ENCODE measurements at places on chromosomes 2 and 18.

- H3K4me3 ChIP-seq = no peak overlapping the region
- H3K27ac ChIP-seq = no peak overlapping the region
- no peaks in the 10 kb centered on the region for H3K36me3 ChIP-seq
- no peaks in the 10 kb centered on the region for H3K4me1 ChIP-seq
- no peaks in the 10 kb centered on the region for H3K27me3 ChIP-seq
- DNase-seq = no peak
Observed at GRCh38 chr2:145835665-145836064, 1315.7 kb upstream of the ZEB2 start.

- no peak for DNase-seq
- no peak overlapping the region for H3K4me3 ChIP-seq
- peaks cover 4% of the 10 kb centered on the region for H3K36me3 ChIP-seq
- H3K4me1 ChIP-seq = peaks cover 37% of the 10 kb centered on the region
- no peaks in the 10 kb centered on the region for H3K27me3 ChIP-seq
Observed at GRCh38 chr2:9310798-9311197, 104.2 kb downstream of the ASAP2 start.

GRCh38 chr2:240427729-240428128 is 7.7 kb upstream of the GPC1 start:
- no peaks in the 10 kb centered on the region for H3K4me1 ChIP-seq
- no peak overlapping the region for H3K4me3 ChIP-seq
- H3K36me3 ChIP-seq = no peaks in the 10 kb centered on the region
- H3K27ac ChIP-seq = no peak overlapping the region

DNA sequence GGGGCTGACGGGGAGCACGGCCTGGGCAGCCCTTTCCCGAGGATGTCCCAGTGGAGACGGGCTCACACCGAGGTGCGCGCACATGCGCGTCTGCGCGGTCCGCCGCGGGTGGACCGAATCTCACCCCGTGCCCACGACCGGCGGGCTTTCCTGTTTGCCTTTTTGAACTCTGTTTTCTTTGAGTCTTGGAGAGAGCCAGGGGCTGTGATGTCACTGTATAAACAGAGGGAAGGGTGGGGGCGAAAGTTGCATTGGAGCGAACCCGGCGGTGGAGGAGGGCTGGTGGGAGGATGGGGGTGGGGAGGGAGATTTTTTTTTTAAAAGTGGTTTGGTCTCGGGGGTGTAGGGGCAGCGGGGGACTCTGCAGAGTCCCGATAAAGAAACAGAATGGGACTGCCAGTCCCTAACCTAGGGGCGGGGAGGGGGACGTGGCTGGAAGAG is 141.2 kb upstream of the CTAGE1 start:
- no peak overlapping the region for H3K27ac ChIP-seq
- H3K27me3 ChIP-seq = peaks cover 50% of the 10 kb centered on the region
- H3K4me1 ChIP-seq = peaks cover 14% of the 10 kb centered on the region

- no peaks in the 10 kb centered on the region for H3K4me1 ChIP-seq
- DNase-seq = no peak
- H3K27me3 ChIP-seq = no peaks in the 10 kb centered on the region
- no peak overlapping the region for H3K4me3 ChIP-seq
Observed at GRCh38 chr2:137525132-137525531, 439.1 kb upstream of the HNMT start.

- H3K4me1 ChIP-seq = no peaks in the 10 kb centered on the region
- H3K27me3 ChIP-seq = no peaks in the 10 kb centered on the region
- no peak overlapping the region for H3K4me3 ChIP-seq
- no peak for DNase-seq
- H3K27ac ChIP-seq = no peak overlapping the region
Observed at GRCh38 chr2:143675021-143675420, 545.8 kb downstream of the ARHGAP15 start.

GRCh38 chr2:176283291-176284068 is 14.2 kb downstream of the MTX2 start:
- H3K36me3 ChIP-seq = no peaks in the 10 kb centered on the region
- H3K4me1 ChIP-seq = no peaks in the 10 kb centered on the region
- H3K27me3 ChIP-seq = no peaks in the 10 kb centered on the region
- DNase-seq = no peak
- no peak overlapping the region for H3K27ac ChIP-seq

DNA sequence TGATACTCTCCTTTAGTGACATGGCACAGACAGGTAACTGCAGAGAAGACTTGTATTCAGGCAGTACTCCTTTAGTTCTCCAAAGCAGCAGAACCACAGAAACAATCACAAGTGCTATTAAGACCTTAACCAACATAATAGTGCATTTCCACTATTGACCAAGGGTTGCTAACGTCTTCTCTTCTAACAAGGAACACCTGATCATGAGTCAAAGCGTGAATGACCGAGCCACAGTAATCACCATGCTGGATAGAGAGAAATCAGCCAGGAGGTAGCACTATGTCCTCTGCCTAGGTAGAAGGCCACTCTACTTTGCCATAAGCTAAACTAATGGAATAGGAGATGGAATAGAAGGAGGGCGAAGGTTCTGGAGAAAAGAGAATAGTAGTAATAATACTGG is 161.0 kb downstream of the ANKRD44 start:
- no peak for DNase-seq
- no peaks in the 10 kb centered on the region for H3K36me3 ChIP-seq
- no peaks in the 10 kb centered on the region for H3K27me3 ChIP-seq
- no peaks in the 10 kb centered on the region for H3K4me1 ChIP-seq
- H3K4me3 ChIP-seq = no peak overlapping the region

GRCh38 chr2:169190197-169190775 is 120.9 kb downstream of the DHRS9 start:
- H3K4me3 ChIP-seq = no peak overlapping the region
- H3K4me1 ChIP-seq = no peaks in the 10 kb centered on the region
- H3K27ac ChIP-seq = no peak overlapping the region
- no peak for DNase-seq

DNA sequence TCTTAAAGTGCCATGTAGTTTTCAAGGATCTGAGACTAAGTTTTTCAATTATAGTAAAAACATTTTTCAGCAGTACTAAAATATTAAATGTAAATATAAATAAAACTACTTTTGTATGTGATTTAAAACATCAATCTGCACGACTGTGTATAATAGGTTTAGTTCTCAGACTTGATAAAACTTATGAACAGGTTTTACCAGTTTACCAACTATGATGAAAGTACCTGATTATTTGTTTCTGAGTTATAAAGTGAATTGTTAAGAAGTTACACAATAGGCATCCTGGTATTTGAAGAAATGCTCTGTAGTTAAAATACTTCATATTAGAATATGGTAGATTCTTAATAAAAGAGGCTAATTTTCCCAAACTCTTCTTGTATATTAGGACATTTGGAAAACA is 14.8 kb downstream of the RELCH start:
- H3K4me3 ChIP-seq = no peak overlapping the region
- H3K36me3 ChIP-seq = no peaks in the 10 kb centered on the region
- DNase-seq = no peak

DNA sequence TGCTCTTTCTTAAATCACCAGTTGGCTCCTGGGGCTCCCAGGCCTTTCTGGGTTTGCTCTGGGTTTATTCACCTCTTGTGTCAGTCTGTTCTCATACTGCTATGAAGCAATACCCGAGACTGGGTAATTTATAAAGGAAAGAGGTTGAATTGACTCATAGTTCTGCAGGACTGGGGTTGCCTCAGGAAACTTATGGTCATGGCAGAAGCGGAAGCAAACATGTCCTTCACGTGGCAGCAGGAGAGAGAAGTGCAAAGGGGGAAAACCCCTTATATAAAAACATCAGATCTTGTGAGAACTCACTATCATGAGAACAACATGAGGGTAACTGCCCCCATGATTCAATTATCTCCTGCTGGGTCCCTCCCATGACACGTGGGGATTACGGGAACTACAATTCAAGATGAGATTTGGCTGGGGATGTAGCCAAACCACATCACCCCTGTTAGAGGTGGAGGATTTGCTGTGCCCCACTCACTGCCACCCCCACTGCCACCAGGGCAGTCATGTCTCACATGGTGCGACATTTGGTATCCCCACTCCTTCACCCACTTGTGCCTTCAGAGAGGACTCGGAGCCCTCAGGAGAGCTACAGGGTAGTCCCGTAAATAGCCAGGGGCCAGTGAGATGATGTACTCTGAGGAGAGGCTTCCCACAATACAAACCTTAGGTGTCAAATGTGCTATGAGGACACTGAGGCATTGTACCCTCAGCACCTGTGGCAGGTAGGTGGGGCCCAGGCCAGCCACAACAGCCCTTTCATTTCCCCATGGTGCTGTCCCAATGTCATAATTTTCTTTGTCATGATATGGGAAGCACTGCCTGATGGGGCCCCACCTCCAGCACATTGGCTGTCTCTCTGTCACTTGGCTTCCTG is 35.7 kb downstream of the CDC42EP3 start:
- H3K4me3 ChIP-seq = no peak overlapping the region
- no peak for DNase-seq
- H3K36me3 ChIP-seq = no peaks in the 10 kb centered on the region
- H3K27ac ChIP-seq = no peak overlapping the region

- H3K27me3 ChIP-seq = no peaks in the 10 kb centered on the region
- H3K27ac ChIP-seq = no peak overlapping the region
- no peak for DNase-seq
- H3K36me3 ChIP-seq = no peaks in the 10 kb centered on the region
- no peak overlapping the region for H3K4me3 ChIP-seq
Observed at GRCh38 chr2:186855216-186855615, 6.2 kb upstream of the ZSWIM2 start.

- no peaks in the 10 kb centered on the region for H3K36me3 ChIP-seq
- H3K4me3 ChIP-seq = peak overlapping the region; percentile 86
- no peak for DNase-seq
- H3K4me1 ChIP-seq = peaks cover 4% of the 10 kb centered on the region
Observed at GRCh38 chr18:59357928-59358327, 1.1 kb downstream of the LMAN1 start.

DNA sequence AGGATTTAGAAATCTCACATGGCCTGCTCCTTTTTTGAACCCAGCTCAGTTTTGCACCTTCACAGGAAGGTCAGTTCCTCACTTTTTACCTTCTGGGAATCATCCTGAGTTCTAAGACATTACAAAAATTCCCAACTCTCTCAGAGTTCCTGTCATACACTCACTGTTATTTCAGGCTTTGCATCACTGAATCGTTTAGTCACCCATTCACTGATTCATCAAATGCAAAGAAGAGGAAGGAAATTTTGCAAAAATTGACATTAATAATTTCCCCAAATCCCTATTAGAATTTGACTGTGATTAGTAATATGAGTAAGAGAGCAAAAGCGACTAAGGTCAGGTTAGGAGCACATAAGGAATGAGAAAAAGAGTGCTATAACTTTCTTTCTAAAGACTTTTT is 197.5 kb downstream of the PDE1A start:
- H3K4me1 ChIP-seq = no peaks in the 10 kb centered on the region
- no peak for DNase-seq
- no peaks in the 10 kb centered on the region for H3K36me3 ChIP-seq

- H3K27me3 ChIP-seq = no peaks in the 10 kb centered on the region
- H3K36me3 ChIP-seq = peaks cover 2% of the 10 kb centered on the region
- H3K4me3 ChIP-seq = no peak overlapping the region
- no peak overlapping the region for H3K27ac ChIP-seq
Observed at GRCh38 chr2:168166902-168167510, 80.4 kb downstream of the STK39 start.

DNA sequence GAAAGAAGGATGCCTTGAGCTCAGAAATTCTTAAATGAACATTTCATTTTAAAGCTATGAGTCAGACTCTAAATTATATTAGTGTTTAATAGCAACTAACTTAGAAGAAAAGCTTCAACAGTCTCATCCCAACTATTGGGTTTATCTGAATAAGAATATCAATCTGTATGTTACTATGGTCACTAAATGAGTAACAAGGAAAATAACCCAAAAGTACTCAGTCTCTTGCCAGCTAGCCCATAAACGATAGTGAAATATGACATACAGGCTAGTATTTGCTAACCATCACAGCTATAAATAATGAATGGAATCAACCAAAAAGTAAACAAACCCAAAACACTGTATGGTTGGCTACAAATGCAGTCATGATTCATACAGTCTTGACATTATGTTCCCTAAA is 174.9 kb downstream of the RAB3GAP1 start:
- DNase-seq = no peak
- no peaks in the 10 kb centered on the region for H3K4me1 ChIP-seq
- no peak overlapping the region for H3K27ac ChIP-seq

DNA sequence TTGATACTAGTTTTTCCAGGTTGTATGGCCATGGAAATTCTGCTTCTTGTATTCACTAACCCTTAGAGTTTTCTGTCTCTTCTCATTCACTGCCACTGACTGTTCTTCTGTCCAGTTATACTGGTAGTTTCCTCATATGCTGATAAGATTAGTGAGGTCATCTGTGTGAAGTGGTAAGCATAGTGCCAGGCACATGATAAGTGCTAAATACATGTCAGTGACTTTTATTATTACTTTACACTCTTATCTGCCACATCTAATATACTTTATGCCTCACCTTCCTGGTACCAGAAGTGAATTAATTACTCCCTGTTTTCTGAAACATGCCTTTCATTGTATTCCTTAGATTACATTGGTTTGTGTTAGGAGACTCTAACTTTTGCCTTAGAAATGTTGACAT is 91.3 kb downstream of the NBEAL1 start:
- no peak overlapping the region for H3K4me3 ChIP-seq
- no peak overlapping the region for H3K27ac ChIP-seq
- no peaks in the 10 kb centered on the region for H3K27me3 ChIP-seq
- no peaks in the 10 kb centered on the region for H3K4me1 ChIP-seq
- H3K36me3 ChIP-seq = peaks cover 5% of the 10 kb centered on the region

DNA sequence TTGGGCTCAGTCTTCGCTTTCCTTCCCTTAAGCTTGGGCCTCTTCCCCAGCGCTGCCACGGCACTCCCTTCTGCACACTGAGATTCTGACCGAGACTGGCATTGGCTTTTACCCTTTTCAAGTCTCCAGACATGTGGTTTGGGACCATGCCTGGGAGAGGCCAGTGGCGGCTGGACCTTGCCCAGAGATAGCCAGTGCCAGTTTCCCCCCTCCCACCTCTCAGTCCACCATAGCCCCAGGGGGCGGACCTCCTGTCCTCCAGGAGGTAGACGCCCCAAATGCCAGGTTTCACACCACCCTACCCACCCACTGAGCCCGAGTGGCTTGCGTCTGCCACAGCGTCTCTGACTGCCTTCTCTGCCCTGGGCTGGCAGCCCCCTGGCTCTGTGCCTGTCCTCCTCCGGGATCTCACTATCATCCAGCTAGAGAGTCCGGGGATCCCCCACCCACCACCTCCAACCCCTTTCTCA is 47.7 kb downstream of the INPP5D start:
- H3K36me3 ChIP-seq = no peaks in the 10 kb centered on the region
- no peak for DNase-seq
- peaks cover 22% of the 10 kb centered on the region for H3K4me1 ChIP-seq
- no peak overlapping the region for H3K4me3 ChIP-seq
- no peak overlapping the region for H3K27ac ChIP-seq

DNA sequence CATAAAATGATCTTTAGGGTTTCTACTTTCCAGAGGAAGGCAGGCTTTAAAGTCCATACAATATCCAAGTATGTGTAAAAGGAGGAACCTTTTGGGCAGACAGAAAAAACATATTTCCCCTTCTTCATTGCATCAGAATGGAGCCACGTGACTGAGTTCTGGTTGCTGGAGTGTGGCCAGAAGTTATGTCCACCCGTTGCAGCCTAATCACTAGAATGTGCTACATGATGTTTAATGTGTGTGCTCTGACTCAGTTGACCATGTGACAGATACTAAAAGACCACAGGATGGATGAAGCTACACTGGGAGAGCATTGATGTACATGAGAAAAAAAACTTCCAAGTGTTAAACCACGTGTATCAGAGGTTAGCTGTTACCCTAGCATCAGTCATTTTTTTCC is 460.9 kb downstream of the RIT2 start:
- no peak overlapping the region for H3K4me3 ChIP-seq
- no peak for DNase-seq
- no peaks in the 10 kb centered on the region for H3K27me3 ChIP-seq
- H3K4me1 ChIP-seq = no peaks in the 10 kb centered on the region
